ENCODE measurements at places on chromosomes 6 and 20. TPM values are rescaled to one million over a fixed set of nuclear protein-coding genes. Genes with fewer than 3 reads are reported as not detected.

DNA sequence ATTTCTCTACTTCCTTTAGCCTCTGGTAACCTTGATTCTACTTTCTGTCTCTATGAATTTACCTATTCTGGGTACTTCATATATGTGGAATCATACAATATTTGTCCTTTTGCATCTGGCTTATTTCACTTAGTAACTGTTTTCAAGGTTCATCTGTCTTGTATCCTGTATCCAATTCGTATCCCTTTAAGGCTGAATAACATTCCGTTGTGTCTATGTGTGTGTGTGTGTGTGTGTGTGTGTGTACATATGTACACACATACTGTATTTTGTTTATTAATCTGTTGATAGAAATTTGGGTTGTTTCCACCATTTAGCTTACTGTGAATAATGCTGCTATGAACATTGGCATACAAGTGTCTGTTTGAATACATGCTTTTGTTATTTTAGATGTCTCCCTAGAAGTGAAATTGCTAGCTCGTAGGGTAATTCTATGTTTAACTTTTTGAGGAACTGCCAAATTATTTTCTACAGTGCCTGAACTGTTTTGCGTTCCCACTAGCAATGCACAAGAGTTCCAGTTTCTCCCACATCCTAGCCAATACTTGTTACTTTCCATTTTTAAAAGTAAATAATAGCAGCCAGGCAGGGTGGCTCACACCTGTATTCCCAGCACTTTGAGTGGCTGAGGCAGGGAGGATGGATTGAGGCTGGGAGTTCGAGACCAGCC lies 17.7 kb downstream of the SENP6 start:
- DNase-seq: no peak

DNA sequence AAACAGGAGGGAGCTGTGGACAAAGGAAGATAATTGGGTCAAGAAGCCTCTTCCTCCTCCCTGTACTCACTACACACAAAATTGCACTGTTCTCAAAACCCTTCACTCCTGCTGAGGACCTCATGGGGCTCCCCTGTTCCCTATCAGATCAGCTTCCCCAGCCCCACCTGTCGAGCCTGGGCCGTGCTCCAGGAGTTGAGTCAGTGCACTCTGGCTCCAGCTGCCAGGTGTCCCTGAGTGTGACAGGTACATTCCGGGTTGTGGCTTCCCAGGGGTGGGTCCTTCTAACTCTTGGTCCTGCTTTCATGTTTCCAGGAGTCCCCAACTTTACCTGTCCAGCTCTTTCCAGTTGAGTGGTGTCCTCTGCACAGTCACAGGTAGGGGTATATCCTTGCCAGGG lies 8.4 kb downstream of the RAB5IF start:
- no peak for DNase-seq

DNA sequence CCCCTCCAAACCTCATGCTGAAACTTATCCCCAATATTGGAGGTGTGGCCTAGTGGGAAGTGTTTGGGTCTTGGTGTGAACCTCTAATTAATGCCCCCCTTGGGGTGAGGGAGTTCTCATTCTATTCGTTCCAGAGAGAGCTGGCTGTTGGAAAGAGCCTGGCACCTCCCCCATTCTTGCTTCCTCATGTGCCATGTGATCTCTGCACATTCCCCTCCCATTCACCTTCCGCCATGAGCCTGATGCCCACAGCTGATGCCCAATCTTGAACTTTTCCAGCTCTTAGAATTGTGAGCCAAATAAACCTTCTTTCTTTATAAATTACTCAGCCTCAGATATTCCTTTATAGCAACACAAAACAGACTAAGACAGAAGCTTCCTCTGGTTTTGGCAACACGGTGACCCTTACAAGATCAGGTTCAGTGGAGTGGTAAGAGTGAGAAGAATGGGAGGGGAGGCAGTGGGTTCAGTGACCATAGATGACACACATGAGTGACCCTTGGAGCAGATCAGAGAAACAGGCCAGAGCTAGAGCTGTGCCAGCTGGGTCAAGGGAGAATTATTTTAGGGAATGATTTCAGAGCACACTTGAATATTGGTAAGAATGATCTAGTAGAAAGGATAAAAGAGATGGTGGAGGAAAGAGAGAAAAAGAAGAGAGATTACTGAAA lies 176.4 kb downstream of the LY86 start:
- no peak for DNase-seq

GRCh38 chr6:43798688-43799444 lies 28.9 kb downstream of the VEGFA start:
- DNase-seq: peak; percentile 89

The FUCA2 gene
- 95.8 TPM for total RNA-seq

The ACTL10 gene
- 0.96 TPM for total RNA-seq

Data from LHCN-M2 (cell line).